Activated CD4-positive, alpha-beta T cell treated with anti-CD3 and anti-CD28 coated beads, Interleukin-2, Interleukin-4, amounts not matched to agents 100 ng/mL and 50 ng/mL, durations not matched to agents 16 hours and 8 hours (primary cell): ENCODE measurements at places on chromosomes 1 and 21.
A peak's percentile ranks its signal among the peaks of the same experiment; 100 is the strongest.

DNA sequence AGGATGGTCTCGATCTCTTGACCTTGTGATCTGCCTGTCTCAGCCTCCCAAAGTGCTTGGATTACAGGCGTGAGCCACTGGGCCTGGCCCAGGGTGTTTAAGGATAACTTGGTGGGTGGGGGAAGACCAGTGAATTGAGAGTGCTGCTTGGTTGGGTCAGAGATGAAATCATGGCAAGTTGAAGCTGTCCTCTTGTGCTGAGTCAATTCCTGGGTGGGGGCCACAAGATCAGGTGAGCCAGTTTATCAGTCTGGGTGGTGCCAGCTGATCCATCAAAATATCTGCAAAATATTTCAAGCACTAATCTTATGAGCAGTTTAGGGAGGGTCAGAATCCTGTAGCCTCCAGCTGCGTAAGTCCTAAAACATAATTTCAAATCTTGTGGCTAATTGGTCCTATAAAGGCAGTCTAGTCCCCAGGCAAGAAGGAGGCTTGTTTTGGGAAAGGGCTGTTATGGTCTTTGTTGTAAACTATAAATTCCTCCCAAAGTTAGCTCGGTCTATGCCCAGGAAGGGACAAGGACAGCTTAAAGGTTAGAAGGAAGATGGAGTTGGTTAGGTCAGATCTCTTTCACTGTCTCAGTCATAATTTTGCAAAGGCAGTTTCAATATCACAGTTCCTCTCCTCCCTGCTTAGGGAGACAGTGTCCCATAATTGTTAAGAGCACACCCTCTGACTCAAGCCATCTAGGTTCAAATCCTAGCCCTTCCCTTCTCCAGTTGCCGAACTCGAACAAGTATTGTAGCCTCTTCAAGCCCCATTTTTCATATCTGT, 66.8 kb upstream of the BACH1 start:
- DNase-seq, result no peak

DNA sequence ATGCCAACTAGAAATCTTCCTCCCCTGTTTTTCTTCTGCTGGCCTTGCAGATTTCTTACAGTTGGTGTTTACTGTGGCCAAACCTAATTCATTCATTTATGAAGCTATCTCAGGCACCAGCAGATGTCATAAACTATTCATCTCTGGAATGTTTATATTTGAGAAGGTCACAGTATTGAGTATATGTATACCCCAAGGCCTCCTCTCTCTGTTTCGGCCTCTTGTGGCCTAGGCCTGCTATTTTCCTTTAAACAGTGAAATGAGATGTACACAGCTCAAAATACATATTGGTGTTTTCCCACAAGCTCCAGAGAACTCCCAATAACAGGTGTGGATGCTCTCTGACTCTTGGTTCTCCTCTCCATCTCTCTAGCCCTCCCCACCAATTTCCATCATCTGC, 520.7 kb upstream of the CAMK1G start:
- DNase-seq, result no peak

DNA sequence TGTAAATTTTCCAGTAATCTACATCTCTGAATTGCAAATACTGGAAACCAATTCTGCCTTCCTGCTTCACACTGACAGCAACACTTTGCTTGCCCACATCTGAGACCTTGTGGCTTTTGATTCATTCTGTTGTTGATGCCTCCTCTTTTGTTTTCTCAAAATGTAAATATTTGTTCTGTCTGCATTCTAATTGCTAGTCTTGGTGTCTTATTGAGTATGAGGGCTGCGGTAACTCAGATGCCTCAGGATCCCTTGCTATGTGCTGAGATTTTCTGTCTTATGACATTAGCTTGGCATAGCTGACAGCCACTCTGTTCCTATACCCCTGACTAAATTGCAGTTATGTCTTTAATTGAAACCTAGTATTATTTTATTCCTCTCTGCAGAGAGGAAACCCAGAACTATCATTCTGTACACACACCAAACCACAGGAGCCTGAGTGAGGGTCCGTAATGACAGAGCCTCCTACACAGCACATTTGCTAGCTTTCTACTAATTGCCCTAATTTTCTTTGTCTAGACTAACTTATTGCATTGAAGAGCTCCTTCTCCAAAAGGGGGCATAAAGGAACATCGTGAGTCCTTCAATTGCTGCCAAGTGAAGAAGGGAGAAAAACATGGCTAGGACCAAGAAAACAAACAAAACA, 72.1 kb downstream of the GREM2 start:
- peak; percentile 9 for DNase-seq

- peak; percentile 73 for DNase-seq
Observed at GRCh38 chr1:32939655-32940371, 24.8 kb downstream of the RNF19B start.

GRCh38 chr1:44994309-44994898, 8.0 kb upstream of the EIF2B3 start:
- DNase-seq, result no peak

DNA sequence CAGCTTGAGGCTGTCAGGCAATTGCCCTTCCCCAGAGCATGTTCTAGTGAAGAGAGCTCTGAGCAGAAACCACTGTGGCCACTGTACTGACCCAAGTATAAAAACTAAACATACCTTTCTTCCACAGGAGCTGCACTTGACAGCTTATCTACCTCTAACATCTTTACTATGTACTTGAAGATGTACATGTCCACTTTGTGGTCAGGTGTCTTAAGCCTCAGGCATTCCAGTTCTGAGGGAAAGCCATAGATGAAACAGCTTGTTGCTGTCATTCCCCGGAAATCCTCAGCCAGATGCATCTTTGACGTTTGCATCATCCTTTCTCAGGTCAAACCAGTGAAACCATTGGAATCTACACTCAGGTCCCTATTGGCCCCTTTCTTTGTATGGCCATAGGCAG, 70.4 kb downstream of the CHRM3 start:
- DNase-seq, result no peak

DNA sequence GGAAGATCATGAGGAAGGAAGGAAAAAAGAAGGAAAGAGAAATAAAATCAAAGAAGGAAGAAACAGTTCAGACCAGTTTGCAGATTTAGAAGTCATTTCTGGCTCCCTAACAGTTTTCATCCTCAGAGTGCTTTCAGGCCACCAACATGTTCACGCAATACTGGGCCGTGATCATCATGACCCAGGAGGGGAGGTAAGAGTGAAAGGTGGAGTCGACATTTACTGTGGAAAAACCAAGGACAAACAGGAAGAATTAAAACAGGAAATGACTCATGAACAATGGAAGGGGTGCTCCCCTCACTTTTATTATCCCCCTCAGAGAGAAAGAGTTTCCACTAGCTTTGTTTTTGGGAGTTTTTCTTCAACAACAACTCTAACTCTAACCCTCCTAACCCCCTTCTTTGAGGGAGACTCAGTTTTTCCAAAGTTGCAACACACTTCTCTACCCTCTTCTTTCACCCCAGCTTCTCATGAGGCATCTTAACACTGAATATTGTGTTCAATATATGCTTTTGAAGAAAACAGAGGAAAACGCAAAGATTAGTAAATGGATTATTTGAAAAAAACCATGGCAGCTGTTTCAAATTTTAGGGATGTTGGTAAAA, 60.4 kb downstream of the VANGL2 start:
- DNase-seq, result no peak

GRCh38 chr1:194698908-194699318, 1512.5 kb upstream of the B3GALT2 start:
- no peak for DNase-seq

GRCh38 chr1:219582865-219583264, 30.0 kb downstream of the ZC3H11B start:
- DNase-seq, result no peak

DNA sequence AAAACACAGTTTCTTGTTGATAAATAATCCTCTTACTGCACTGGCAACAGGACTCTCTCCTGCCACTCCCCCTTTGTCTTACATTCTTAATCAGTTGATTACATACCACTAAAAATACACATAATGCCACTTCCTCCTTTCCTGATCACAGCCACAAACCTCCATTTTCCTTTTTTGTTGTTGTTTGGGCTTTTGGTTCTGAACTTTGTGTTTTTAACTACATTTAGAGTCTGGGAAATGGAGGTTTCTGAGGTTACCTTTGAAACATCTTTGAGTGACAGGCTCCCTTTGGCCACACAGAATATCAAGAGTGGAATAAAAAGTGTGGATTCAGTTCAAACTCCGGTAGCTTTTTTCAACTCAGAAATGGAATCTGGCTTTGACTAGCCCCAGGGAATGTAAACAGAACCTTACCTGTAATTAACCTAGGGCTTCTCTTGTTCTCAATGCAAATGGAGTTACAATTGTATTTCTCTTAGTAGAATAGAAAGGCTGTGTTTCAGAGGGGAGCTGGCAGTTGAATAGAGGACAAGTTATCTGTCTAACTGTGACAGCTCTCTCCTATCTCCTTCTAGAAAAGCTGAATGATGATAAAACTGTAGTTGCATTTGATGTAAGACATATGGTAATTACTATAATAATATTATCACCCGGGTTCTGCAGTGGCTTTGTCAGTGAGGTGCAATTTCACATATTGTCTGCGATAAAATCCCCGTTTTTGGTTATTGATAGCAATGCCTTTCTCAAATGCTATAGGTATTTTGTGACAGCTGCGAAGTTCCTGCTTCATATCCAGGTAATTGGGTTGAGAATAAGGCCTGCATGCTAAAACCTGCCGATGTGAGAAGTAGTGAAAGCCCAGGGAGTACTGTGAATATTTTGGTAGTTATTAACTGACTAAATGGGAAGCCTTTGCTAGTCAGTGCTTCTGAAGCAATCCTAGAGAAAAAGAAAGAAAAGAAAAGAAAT, 66.9 kb downstream of the ST6GALNAC5 start:
- DNase-seq, result no peak

GRCh38 chr1:8560035-8560434, 242.1 kb downstream of the SLC45A1 start:
- DNase-seq, result no peak

DNA sequence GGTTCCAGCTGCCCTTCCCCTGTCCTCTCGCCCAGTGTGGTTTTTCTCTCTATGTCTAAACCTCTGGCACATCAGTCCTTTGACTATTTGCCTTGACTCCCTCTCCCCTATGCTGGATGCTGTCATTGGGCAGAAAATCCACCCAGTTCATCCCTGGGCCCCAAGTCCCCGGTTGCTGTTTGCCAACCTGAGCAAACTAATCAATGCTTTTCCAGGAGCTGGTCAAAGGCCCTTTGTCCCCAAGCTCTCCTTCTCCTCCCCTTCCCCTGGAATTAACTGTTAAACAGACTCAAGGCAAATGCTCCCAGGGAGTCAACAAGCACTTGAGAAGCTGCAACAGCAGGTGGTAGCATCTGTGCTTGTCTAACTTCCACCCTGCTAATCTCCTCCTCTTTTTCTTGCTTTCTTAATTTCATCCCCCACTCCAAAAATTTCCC, 102.7 kb downstream of the LMX1A start:
- no peak for DNase-seq

DNA sequence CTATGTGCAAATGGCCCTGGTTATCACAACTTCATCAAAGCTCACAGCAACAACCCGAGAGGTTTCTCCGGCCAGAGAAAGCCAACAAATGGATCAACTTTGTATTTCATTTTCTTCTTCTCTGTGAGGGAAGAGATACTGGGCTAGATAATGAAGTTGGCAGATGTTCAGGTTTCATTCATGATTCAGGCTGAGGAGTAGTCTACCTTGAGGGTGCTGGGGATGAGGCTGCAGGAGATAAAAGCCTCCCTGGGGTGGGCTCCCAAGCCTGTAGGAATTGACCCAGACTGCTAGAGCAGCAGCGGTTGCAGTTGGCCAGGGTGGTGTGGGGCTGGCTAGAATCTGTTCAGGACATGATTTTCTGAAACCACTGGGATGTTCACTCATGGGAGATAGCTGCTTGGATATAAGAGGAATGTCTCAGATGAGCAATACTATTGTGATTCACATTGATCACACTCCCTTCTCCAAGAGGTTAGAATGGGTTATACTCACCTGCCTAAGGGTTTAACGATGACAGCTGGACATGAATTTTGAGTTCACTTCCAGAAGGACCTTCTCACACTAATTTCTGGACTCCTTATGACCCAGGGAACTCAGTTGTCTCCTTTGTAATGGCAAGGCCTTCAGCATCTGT, 64.0 kb downstream of the SYT6 start:
- no peak for DNase-seq

- no peak for DNase-seq
Observed at GRCh38 chr1:43238991-43239469, 30.8 kb upstream of the TMEM125 start.

GRCh38 chr1:38917337-38917736, 24.3 kb downstream of the RHBDL2 start:
- DNase-seq, result no peak

DNA sequence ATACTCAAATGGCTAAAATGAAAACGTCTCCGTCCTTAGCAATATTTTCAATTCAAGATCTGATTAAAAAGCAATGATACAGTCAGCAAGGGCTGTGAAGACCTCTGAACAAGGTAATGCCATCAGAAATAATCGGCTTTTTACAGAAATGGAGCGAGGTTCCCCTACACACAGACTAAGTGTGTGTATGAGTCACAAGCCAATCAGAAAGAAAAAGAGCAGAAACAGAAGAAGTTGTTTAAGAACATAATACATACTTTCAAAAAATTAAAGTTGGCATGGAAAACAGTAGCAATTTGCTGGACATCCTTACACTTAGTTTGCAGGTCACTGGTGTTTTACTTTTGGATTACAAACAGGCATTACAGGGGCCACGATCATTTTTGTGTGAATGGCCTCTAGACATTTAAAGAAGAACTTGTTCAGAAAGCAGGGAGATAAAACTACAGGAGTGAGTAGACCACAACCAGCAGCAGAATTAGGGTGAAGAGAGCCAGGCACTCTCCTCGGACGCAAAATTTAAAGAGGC, 350.0 kb upstream of the RUNX1 start:
- no peak for DNase-seq

DNA sequence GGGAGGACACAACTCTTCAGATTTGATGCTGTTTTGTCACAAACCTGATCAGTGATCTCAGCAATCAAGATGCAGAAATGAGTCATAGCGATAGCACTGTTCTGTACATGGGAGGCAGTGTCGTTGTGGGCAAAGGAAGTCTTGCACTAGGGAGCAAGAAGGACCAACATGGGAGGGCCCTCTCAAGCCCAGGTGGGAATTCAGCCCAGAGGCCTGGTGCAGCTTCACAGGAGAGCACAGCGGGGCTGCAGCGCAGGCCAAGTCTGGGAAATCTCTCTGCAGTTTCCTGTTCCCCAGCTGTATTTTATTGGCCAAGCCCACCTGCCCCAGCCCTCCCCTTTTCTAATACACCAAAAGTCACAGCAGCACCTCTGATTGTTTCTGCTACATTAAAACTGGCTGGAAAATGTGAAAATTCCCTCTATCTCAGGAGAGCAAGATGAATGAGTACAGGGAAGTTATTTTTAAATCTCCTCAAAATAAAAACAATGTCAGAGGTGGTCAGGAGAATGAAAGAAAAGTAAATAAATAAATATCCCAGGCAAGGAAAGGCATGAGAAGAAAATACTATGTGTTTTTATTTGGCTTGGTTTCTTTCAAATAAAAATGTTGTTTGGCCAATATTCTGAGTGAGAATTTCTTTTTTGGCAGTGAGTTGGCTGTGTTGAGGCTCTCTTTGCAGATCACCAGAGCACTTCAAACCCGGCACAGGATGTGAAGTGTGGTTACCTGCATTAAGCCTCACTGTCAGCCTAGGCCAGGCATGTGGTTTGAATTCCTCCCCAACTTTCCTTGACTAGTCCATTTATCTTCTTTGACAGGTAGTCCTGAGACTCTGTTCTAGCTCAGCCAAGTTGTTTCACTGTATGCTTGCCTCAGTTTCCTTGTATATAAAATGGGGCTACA, 422.1 kb downstream of the PLPP3 start:
- no peak for DNase-seq

- DNase-seq, result no peak
Observed at GRCh38 chr1:39637361-39637760, 2.1 kb downstream of the HEYL start.

- no peak for DNase-seq
Observed at GRCh38 chr21:15472108-15473040, 257.4 kb upstream of the USP25 start.
